NCI-H2029 (cell line): ENCODE measurements at places on chromosomes 4 and X.
A peak's percentile ranks its signal among the peaks of the same experiment; 100 is the strongest.

DNA sequence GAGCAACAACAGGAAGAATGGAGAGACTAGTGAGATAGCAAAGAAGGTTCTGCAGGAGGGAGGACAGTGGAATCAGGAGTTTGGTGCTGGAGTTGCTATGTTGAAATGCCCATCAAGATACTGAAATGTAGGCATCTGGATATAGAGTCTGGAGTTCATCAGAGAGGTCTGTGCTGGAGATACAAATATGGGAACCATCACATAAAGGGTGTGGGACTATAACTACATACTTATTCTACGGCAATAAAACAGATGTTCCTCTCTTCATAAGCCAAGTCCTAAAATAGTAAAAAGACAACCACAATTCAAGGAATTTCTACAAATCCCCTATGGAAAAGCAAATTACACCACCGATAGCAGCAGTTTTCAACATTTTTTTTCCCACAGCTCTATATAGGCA lies 1.6 kb downstream of the MED14 start:
- no peak for DNase-seq

DNA sequence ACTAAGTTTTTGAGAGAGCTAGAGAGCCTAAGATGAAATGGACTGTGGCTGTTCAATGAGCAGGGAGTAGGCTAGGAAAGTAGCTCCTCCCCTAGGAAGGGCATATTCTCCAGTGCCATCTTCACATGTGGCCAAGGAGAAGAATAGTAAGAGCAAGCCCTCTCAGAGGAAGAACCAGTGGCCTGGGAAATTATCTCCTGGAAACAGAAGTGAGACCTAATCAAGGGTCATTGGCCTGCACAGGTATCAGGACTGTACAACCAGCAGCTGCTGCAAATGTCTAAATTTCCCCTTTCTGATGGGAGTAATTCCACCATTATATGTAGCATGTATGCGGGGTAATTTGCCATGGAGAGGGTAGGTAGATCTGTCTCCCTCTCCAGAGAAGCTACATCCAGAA lies 334.8 kb upstream of the RASGEF1B start:
- no peak for DNase-seq

DNA sequence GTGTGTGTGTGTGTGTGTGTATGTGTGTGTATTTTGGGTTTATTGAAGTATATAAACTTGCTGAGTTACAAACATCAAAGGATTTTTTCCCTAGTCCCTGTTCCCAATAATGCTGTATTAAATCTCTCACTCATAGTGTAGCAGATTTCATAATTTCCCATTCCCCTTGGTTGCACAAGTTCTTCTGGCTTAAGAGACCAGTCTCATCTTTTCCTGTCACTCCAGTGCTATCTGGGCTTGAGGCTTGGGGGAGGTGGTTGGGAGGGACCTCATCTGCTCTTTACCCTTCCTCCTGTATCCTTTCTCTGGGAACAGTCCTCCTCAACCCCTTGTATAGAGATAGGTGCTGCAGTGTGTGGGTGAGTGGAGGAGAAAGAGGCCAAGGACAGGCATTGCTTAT lies 285.4 kb upstream of the BOD1L1 start:
- DNase-seq = no peak

DNA sequence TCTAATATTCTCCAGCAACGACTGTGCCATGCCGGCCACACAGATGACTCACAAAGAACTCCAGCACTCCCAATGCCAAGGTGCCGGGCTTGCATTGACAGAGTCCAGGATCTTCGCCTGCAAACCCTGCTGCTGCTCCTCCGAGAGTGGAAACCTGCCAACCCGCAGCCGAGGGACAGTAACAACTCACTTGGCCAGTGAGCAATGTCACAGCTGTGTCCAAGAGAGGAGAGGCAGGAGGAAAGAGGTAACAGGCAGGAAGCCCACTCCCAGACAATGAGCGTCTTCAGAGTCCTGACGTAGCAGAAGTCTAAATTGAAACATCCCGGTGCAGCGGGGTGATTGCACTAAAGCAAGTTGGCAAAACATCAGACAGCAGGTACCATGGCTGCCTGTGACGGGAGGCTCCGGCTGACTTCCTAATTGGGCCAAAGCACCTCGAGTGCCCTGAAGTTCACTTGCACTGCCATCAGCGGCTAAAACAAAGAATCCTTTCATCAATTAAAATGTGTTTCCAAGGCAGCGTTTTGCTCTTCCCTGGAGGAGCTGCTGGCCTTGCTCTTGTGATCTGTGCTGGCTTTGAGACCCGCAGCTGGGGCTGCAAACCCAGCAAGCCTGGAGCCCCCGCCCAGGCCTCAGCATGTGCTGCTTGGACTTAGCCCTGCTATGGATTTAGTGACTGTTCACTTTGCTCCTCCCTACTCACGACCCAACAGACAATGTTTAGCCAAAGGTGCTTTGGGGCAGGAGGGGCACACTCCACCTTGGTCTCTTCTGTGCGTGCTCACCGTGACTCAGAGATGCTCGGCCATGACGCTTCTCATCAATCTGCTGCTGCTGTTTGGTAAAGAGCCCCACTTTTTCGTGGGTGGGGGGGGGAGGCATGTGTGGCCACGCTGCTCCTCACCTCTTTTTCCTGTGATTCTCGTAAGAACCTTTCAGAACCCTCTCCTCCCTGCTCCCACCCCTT lies 36.5 kb downstream of the DCTD start:
- no peak for DNase-seq

DNA sequence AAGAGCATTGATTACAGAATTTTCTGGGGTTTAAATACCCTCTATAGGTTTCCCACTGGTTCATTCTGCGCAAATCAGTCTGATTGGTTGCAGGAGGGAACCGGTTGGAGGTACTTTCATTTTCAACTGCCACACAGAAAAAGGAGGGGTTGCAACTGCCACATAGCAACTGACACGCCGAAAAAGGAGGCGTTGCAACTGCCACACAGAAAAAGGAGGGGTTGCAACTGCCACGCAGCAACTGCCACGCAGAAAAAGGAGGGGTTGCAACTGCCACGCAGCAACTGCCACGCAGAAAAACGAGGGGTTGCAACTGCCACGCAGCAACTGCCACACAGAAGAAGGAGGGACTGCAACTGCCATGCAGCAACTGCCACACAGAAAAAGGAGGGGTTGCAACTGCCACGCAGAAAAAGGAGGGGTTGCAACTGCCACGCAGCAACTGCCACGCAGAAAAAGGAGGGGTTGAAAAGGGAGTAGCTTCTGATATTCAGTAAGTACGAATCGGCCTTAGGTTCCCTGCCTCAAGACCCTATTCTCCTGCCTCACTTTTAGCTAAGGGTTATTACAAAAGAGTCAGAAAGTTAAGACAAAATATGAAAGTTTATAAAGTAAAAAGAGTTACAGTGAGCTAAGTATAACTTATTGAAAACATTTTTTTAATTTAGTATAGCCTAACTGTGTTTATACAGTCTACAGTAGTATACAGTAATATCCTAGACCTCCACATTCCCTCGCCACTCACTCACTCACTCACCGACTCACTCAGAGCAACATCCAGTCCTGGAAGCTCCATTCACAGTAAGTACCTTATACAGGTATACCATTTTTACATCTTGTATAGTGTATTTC lies 431.8 kb downstream of the KCTD8 start:
- peak; percentile 57 for DNase-seq

DNA sequence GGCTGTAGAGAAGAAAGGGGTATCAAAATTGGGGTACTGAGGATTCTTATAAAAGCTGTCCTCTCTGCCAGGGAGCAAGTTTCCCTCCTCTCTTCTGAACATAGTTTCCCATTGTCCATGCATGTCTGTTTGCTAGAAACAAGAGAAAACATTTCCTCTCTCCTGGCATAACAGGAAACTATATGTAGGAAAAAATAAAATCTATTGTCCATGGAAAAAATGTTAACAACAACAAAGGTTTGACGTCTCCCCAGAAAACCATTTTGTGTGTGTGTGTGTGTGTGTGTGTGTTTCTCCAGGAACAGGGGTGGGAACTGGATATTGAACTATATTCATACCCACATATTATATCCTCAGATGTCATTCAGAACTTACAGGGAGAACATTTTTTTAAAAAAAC lies 107.2 kb downstream of the GASK1B start:
- no peak for DNase-seq

DNA sequence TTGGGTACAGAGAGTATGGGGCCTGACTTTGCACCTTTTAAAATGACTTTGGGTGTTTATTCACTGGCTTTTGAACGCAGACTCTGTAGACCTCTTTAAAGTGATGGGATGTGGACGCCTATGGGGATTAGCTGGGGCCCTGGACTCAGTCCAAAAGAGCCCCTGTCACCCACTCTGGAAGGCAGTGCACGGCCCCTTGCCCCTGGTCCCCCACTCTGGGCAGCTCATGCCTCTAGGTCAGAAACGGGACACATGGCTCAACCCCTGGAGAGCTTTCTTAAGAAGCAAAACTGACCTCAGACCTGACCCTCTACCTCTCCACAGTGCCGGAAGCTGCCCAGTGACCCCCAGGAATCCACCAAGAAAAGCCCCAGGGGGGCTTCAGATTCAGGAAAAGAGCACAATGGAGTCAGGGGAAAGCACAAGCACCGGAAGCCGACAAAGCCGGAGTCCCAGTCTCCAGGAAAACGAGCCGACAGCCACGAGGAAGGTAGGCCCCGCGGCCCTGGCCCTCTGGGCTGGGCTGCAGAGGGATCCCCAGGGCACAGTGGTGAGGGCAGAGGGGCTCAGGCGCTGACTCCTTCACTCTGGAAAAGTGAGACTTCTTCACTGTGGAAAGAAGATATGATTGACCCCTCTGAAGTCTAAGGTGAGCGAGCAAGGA lies 38.4 kb downstream of the BCORL1 start:
- no peak for DNase-seq

- no peak for DNase-seq
Measured at GRCh38 chr4:87377816-87378215, 13.2 kb downstream of the HSD17B11 start.

GRCh38 chrX:40746521-40746920 lies 11.2 kb upstream of the MED14 start:
- DNase-seq = no peak

DNA sequence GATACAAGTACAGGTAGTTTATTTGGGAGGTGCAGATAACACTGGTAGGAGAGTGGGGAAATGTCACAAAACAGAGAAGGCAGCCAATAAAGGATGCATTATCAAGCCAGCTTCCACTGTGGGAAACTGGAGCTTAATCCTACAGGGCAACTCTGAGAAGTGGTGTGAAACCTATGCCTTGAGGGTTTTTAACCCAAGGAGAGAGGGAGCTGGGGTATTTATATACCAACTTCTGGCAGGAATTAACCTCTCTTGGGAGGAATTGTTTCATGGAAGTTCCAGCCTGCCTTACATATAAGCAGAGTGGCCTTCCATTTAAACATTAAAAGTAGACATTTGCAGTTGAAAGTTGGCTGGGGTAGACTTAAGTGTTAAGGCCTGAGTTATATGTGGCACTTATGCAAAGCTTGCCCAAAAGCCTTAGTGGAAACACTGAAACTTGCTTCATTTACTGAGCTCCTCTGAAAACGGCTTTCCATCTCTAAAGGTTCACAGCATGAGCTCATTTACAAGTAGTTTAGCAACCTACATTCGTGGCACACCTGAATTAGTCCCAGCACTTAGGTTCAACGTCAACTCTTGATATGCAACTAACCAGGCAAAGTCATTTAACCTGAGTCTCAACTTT lies 19.2 kb downstream of the MAGEB17 start:
- DNase-seq = no peak

- DNase-seq = no peak
Measured at GRCh38 chr4:184375027-184375426, 99.3 kb downstream of the IRF2 start.

GRCh38 chrX:133723930-133724329 lies 261.5 kb downstream of the GPC3 start:
- no peak for DNase-seq

GRCh38 chr4:186939226-186939625 lies 215.6 kb upstream of the FAT1 start:
- no peak for DNase-seq

GRCh38 chr4:6116696-6117285 lies 83.6 kb downstream of the JAKMIP1 start:
- peak; percentile 60 for DNase-seq

DNA sequence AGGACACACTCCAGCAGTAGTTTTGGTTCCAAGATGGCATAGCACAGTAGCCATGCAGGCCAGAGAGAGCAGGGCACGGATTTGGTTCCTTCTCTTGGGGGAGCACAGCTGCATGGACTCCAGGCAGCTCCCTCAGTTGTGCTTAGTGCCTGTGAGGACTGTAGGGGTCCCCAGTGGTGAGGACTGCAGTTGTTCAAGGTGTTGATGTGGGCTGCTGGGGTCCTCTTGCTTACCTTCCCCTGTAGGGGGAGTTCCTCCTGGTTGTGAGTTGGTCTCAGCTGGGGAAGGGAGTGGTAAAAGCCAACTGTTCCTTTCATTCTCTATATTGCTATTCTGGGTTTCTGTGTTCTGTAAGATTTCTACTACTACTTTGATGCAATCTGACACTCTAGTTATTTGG lies 606.5 kb downstream of the MAGEB5 start:
- no peak for DNase-seq

DNA sequence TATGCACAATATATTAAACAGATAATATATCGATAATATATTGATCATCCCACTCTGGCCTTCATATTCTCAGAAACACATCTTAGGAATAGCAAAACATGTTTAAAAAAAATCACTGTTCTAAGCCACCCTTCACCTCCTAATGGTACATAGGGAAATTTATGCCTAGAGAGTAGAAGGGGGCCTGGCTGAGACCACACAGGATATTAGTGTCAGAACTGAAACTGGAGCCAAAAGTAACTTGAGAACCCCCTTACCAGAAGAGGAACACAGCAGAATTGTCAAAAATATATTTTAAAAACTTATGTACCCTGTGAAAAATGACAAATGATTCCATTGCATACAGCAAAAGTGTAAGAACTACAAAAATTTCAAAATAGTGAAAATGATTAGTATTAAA lies 173.1 kb downstream of the VSIG4 start:
- DNase-seq = no peak

- no peak for DNase-seq
Measured at GRCh38 chr4:183989461-183989860, 84.4 kb downstream of the STOX2 start.

- no peak for DNase-seq
Measured at GRCh38 chr4:36399762-36400353, 118.4 kb downstream of the DTHD1 start.

DNA sequence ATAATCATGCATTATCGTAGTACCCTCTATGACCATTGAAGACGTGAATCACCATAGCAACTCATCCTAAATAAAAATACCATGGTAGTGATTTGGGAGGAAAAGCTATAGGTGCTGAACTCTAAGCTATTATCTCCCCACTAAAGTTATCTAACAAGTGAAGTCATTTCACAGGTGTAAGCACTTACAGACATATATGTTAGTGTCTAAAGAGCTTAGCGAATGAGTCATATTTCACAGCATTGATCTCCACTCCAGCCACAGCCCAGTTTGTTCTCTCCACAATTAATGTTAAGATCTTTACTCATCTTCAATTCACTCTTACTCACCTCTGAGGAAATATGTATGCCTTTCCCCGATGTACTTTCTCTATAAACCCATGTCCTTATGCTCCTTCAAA lies 57.0 kb downstream of the DCAF8L1 start:
- DNase-seq = no peak

- no peak for DNase-seq
Measured at GRCh38 chrX:21946925-21947641, 6.6 kb downstream of the SMS start.

GRCh38 chr4:110753466-110753865 lies 130.6 kb upstream of the PITX2 start:
- DNase-seq = no peak

GRCh38 chr4:81130569-81130968 lies 84.5 kb downstream of the PRKG2 start:
- DNase-seq = no peak
